MV-4-11 (cell line): ENCODE measurements at places on chromosomes 16 and 17.

DNA sequence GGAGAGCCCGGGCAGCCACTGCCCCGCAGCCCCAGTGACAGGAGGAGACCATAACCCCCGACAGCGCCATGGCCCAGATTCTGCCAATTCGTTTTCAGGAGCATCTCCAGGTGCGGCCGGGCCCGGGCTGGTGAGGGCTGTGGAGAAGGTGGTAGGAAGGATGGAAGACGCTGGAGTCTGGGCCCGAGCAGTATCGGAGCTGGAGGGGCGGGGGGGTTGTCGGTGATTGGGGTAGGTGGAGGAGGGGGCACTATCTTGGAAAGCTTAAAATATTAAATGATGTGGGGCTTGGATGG, 317 bp downstream of the CLTC start:
- no peak for DNase-seq

GRCh38 chr16:30379158-30379783, 3.1 kb downstream of the SEPTIN1 start:
- no peak for DNase-seq

DNA sequence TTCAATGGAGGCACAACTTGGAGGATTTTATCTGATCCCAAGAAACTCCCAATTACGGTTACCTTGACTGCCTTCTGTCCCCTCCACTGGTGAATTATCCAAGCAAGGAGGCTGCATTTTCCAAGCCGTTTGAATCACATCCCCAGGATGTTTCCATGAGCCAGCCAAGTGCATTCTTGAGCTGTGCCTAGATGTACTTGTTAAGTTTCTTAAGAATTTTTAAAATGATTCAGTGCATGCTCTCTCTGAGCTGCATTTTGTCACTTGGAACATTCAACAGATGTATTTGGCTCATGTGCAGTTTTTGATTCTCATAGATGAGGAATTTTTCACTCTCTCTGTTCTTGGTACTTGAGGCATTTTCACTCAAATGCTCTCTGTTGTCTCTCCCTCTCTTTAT, 202.6 kb upstream of the MYOCD start:
- DNase-seq: no peak

GRCh38 chr17:68853439-68853838, 101.8 kb downstream of the ABCA8 start:
- no peak for DNase-seq

DNA sequence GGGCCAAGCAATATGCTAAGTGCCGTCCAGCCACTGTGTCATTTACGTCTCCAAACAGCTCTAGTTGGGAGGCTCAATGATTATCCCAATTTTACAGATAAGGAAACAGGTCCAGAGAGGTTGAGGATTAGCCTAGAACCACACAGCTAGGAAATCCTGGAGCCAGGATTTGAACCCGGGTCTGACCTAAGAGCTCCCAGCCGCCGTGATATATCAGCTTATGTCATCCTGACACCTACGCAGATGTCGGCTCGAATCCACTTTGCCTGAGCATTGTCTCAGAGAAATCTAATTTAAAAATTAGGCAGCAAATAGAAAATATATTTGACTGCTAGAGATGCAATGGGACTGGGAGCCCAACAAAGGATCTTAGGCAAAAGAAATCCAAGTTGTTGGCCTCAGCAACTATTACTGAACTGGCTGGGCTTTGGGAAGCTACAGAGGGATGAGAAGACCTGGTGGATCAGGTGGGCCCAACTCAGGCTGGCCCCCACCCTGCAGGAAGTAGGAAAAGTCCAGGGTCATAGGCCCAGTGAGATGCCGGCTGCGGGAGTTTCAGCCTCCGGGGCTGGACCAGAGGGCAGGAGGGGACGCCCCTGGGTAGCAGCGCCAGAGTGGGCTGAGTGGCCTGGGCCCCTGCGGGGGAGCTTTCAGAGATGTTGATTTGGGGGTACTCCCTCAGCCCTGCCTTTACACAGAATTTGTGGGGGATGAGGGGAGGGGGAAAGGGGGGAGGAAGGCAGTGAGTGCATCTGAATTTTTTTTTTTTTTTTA, 35.1 kb upstream of the IL21R start:
- no peak for DNase-seq

DNA sequence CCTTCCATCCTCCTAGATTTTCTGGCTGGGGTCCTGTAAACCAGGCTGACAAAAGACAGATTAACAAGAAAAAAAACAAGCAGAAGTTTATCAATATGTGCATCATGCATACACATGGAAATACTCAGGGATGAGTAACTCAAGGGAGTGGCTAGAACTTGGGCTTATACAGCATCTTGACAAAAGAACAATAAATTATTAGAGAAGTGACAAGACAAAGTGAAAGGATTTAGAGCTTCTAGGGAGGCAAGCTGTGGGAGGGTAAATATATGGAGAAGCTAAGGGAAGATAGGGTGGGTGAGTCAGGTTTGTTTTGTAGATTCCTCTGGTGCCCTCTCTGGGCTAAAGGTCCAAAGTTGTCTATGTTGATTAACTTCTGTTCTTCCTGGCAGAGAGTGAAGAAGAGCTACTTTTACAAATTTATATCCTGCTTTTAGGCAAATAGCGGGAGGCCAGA, 48.0 kb upstream of the NDRG4 start:
- peak; percentile 69 for DNase-seq

GRCh38 chr17:50818921-50819657, 16.3 kb upstream of the WFIKKN2 start:
- DNase-seq: peak; percentile 59

- DNase-seq: no peak
These were observed 8.0 kb downstream of the BRD7 start for GRCh38 chr16:50360779-50361178.

- DNase-seq: no peak
These were observed 120.4 kb upstream of the LHX1 start for GRCh38 chr17:36816907-36817288.

DNA sequence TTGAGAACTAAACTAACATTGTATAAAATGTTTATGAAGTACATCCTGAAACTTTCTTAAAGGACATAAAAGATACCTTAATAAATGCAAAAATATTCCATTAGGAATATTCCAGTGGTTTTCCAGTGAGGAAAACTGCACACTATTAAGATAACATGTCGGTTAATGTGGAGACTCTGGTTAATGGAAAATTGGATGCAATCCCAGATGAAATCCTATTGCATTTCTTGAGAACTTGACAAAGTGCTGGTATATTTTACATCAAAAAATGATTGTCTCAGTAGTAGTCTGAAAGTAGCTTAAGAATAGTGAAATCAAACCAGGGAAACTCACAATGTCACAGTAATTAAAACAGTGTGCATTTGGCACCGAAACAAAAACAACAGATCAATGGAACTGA, 202.5 kb upstream of the MON1B start:
- no peak for DNase-seq

GRCh38 chr17:43388359-43389045, 10.3 kb upstream of the ARL4D start:
- peak; percentile 92 for DNase-seq

- no peak for DNase-seq
These were observed 14.5 kb upstream of the PRKCA start for GRCh38 chr17:66287911-66288310.

DNA sequence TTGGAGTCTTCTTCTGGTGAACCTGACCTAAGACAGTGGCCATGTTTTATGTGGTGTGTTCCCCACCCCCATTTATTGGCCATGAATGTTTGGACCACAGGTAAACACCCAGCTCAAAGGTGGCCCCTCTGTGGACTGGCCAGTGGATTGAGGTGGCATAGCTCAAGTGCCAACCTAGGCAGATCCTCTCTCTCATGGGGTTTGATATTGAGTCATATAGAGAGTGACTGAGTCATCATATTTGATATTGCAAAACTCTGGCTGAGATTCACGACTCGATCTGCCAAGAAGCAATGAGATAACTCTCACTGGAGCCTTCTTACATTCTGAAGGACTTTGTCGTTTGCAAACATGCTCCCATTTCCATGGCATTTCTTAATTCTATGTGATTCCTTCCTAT, 10.5 kb upstream of the TEKT3 start:
- peak; percentile 28 for DNase-seq

DNA sequence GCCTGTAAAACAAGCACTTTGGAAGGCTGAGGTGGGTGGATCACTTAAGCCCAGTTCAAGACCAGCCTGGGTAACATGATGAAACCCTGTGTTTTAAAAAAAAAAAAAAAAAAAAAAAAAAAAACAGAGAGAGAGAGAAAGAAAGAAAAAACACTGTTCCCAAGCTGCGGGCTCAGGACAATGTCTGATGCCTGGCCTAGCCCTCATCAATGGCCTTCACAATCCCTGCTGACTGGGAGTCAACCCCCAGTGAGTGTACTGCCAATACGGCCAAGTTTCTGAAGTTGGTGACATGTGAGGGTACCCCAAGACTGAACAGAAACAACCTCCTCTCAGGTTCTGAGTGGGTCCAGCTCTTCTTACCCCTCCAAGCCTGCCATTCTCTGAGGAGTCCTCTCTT, 116.5 kb downstream of the ZNF778 start:
- no peak for DNase-seq

DNA sequence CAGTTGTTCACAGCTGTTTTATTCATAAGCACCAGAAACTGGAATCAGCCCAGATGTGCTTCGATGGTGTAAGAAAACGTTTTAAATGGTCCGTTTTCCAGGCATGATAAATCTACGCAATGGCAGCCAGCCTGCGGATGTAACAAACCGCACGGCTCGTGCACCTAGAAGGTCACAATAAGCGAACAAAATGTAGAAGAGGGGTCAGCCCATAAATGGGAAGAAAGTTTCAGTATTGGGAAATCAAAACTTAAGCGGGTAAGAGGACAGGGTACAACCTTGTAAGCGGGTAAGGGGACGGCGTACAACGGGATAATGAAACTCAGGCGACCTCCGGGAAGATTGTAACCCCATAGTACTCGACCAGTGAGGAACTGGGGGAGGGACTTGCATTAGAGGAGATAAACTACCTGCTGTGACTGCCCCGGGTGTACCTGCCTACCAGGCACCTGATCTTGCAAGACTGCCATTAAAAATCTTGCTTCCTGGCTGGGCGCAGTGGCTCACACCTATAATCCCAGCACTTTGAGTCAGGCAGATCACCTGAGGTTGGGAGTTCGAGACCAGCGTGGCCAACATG, 66.6 kb downstream of the ANKRD11 start:
- peak; percentile 85 for DNase-seq

DNA sequence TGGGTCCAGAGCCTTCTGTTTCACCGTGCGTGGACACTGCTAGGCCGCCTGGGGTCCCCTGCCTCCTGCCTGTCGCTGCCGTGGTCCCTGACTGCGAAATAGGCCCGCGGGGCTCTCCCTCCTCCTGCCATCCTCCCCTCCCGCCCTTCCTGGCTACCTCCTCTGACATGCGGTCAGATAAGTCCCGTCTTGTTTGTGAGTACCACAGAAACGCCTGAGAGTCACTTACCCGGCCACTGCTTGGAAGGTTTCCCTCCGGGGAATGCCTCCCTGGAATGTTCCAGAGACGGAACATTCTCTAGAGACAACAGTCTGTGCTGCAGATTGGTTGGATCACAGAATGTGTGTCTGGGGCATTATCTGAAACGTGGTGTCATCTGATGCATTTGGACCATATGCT, 22.7 kb downstream of the CIBAR2 start:
- no peak for DNase-seq

DNA sequence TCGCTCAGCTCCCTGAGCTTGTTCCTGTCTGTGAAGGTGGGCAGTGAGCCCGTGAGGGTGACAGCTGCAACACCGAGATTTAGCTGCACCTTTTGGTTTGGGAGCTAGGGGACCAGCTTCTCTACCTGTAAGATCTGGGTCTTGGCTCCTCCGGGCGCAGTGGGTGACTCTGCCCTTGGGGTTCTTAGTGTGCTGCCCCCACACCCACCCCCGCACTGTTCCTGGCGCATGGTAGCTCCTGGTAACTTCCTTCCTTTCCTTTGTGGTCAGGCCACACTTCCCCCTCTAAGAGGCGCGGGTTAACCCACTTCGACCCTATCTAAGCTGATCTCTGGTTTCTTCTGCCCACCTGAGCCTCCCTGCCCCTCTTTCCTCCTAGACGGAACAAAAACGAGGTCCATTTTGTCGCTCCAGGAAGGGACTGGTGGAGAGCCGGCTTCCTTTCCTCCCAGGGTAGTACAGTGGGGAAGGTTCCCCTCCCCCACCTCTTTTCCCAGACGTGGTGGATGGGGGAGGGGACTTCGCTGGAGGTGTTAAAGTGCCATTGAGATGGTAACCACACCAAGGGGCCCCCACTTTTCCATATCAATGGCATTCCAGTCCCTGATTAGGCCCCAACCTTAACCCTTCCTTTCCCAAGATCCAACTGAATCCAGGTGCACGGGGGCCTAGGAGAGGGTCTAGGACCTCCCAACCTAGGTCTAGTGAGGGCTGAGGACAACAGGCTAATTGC, 4.6 kb upstream of the CLDN9 start:
- DNase-seq: peak; percentile 61

GRCh38 chr16:82658796-82659195, 32.0 kb downstream of the CDH13 start:
- DNase-seq: no peak

- no peak for DNase-seq
These were observed 45.4 kb downstream of the CREBBP start for GRCh38 chr16:3835089-3835602.

DNA sequence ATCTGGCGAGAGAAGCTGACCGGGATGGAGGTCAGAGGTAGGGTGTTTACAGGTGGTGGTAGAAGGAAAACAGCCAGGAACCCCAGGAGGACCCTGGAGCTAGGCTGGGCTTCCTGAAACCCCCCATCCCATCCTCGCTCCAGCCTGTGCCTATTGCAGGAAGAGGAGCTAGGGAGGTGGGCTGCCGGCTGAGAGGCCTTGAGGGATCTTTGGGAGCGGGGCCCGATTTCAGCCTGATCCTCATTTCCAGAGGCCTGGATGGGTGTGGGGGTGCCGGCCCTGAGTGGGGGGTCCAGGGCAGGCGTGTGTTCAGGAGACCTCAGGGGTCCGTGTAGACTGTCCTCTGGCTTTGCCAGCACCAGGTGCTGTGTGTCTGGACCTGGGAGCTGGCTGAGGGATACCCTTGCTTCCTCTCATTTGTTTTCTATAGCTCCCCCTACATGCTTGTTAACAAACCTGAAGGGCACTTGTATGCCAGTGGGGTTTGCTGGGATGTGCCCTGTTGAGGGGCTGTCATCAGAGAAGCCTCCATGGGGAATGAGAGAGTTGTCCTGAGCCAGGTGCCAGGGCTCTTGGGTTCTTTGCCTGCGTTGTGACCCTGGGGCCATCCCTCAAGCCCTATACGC, 18.9 kb upstream of the RAP1GAP2 start:
- no peak for DNase-seq

DNA sequence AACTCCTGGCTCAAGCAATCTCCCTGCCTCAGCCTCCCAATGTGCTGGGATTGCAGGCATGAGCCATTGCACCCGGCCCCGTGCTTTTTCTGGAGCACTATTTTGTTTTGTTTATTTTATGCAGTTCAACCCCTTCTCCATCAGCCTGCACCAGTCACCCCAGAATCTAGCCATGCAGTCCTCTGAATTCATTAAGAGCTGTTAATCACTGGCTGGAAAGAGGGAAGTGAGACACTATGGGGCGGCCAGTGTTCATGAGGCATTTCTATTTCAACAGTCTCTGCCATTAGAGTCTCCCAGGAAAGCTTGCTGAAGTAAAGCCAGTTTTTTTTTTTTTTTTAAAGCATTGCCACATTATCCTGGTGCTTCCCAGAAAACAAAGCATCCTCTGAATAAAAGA, 1.7 kb downstream of the VWA3A start:
- DNase-seq: peak; percentile 67

- no peak for DNase-seq
These were observed 84.7 kb downstream of the PLCG2 start for GRCh38 chr16:81863630-81864352.
